ENCODE measurements at places on chromosomes 11 and 22.

DNA sequence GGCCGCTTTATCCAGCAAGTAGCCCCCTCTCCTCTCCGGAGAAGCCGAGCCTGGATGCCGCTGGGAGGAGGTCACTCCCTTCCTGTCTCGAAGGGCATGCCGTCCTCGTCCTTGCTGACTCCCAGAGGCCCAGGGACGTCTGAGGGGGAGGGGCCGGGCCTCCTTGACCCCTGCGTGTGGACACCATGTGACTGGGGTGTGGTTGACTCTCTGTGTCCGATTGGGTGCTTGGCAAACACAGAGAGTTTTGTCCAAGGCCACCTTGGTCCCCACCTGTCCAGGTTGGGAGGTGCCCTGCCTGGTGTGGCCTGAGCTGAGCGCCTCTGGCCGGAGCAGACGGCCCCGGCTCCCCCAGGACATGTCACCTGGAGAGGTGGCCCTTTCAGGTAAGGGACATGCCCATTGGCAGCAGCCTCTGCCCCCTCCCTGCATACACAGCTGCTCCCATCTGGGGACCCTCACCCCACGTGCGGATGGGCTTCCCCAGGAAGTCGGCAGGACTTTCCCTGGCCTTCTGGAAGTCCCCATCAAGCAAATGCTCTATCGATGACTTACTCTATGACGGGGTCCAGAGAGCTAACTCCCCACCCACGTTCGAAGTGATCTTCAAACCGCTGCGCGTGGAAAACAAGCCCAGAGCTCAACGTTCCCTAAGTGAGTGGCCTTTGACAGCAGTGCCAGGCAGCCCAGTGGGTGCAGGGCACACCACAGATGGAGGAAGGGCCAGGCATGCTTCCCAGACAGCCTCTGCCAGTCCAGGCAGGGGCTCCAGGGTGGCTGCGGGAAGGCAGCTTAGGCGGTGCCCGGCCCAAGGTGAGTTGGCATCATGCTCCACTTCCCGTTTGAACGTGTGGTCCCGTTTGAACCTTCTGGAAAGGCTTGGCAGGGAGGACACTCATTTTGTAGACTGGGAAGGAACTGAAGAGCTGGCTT, at the start of gene SMIM38:
SMIM38 (plus strand) TSS at position 634 of the 933 bp plus-strand sequence. CDS start 1,912 bp downstream, outside the sequence.
- DNase-seq, result no peak

DNA sequence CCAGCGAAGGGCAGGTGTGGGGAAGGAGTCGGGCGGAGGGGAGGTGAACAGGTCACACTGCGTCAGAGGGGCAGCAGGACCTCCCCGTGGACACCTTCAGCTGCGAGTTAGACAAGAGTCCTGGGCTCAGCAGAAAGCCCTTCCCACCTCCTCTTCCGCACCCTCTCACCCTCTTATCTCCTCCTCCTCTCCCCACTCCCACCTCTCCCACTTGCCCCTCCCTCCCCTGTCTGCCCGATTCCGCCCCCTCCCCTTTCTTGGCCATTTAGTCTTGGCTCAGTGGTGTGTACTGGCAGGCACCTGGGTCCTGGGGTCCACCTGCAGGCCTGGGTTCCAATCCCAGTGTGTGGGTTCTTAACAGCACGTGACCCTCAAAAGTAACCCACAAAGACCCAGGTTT, 37.2 kb downstream of the CYTH4 start:
- DNase-seq, result no peak

- no peak for DNase-seq
Observed at GRCh38 chr11:125071435-125071834, 8.3 kb downstream of the SLC37A2 start.

DNA sequence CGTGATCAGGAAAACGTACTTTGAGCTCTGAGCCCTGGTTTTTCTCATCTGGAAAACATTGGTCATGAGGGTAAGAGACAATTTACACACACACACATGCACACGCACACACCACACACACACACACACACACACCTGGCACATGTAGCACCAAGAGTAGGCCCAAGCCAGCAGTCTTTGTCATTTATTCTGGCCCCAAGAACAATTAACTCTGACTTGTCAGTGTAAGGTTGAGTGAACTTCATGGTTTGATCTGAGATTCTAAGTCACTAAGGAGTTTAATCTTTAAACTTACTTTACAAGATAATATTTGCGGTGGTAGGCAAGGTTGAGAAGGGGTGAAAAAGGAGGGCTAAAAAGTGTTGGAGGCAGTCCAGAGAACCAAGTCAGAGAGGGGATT, 44.1 kb downstream of the MMP20 start:
- no peak for DNase-seq

- DNase-seq, result no peak
Observed at GRCh38 chr11:76768909-76769560, 14.1 kb upstream of the TSKU start.

GRCh38 chr11:70611821-70612220, 213.5 kb downstream of the CTTN start:
- no peak for DNase-seq

DNA sequence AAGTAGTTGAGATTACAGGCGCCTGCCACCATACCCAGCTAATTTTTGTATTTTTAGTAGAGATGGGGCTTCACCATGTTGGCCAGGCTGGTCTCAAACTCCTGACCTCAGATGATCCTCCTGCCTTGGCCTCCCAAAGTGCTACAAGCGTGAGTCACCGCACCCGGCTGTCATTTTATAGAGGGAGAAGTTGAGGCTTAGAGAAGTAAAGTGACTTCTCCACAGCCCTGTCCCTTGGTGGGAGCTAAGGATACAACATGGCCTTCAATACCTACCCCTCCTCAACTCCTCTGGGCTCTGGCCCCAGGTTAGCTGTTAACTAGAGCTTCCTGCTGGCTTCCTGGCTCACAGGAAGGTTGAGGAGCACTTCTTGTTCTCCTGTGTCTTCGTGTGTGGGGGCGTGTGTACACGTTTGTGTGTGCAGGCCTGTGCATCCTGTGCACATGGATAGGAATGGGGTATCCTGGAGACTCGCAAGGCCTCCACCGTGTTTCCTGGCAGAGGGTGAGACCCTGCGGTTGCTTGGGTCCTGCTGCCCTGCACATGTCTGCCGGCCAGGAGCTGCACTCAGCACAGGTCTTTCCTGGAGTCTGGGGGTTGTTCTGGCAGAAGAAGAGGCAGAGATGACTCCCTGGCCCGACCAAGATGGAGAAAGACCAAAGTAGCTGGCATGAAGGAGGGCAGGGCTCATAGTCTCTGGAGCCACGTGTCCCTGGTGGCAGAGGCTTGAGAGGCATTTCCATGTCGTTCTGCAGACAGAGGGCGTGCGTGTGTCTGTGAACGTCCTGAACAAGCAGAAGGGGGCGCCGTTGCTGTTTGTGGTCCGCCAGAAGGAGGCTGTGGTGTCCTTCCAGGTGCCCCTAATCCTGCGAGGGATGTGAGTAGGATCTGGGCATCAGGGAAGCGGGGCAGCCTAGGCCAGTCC, 2.4 kb downstream of the SIDT2 start:
- no peak for DNase-seq

DNA sequence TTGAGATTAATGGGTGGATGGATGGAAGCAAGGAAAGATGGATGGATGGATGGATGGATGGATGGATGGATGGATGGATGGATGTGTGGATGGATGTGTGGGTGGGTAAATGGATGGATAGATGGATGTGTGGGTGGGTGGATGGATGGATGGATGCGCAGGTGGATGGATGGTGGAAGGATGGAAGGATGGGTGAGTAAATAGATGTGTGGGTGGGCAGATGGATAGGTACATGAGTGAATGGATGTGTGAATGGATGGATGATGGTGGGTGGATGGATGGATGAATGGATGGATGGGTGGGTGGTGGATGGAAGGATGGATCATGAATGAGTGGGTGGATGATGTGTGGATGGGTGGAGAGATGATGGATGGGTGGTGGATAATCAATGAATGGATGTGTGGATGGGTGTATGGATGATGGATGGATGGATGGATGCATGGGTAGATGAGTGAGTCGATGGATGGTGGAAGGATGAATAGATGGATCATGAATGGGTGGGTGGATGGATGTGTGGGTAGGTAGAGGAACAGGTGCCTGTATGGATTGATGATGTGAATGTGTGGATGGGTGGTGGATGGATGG, 375.2 kb downstream of the BRD1 start:
- no peak for DNase-seq

GRCh38 chr11:9765320-9766101, 101.6 kb downstream of the SWAP70 start:
- no peak for DNase-seq

GRCh38 chr11:103807806-103808205, 228.6 kb upstream of the DDI1 start:
- no peak for DNase-seq

GRCh38 chr22:38572065-38572464, 2.1 kb upstream of the DMC1 start:
- no peak for DNase-seq

DNA sequence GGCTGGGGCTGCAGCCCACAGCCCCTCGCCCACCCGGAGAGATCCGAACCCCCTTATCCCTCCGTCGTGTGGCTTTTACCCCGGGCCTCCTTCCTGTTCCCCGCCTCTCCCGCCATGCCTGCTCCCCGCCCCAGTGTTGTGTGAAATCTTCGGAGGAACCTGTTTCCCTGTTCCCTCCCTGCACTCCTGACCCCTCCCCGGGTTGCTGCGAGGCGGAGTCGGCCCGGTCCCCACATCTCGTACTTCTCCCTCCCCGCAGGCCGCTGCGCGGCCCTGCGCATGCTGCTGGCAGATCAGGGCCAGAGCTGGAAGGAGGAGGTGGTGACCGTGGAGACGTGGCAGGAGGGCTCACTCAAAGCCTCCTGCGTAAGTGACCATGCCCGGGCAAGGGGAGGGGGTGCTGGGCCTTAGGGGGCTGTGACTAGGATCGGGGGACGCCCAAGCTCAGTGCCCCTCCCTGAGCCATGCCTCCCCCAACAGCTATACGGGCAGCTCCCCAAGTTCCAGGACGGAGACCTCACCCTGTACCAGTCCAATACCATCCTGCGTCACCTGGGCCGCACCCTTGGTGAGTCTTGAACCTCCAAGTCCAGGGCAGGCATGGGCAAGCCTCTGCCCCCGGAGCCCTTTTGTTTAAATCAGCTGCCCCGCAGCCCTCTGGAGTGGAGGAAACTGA, 731 bp downstream of the GSTP1 start:
- DNase-seq, result no peak

DNA sequence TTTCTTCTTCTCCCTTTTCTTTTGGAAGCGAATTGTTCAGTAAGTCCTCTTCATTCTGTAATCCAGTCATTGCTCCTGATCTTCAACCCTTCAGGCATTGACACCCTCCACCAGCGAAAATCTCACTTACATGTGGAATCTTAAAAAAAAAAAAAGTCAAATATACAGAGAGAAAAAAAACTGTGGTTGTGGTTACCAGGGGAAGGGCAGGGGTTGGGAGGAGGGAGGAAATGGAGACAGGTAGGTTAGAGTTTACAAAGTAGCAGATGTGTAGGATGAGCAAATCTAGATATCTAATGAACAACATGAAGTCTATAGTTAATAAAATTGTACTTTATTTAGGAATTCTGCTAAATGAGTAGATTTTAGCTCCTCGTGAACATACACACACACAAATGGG, 17.7 kb upstream of the TMEM123 start:
- DNase-seq, result no peak

DNA sequence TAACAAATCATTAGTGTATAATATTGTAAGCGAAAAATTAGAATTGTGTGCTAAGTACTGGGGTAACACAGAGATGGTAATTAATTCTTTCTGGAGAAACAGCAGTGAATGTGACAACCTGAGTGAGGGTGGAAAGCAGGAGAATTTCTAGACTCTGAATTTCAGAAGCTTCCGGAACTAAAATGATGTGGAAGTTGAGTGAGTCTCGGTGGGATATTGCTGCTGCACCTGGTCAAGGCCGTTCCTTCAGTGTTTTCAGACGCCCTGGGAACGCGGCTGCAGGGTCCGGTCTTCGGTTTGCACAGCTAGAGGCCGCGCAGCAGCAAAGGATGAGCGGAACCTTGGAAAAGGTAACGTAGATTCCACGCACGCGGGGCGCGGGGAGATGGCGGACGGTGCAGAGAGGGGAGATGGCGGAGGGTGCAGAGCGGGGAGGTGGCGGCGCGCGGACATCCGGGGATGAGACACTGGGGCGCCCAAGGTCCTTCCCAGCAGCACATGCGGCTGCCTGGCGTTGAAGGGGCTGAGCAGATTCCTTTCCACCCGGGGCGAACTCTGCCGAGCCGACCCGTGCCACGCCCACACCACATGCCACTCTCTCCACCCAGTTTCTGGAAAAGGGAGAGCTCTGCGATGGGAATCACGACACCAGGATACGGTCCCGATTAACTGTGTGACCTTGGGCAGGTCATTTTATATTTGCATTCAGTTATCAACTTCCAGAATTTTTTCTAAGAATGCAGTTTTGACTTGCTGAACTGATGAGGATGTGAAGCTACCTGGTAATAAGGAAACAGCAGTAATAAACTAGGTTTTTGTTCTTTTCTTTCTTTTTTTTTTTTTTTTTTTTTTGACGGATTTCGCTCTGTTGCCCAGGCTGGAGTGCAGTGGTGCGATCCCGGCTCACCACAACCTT, at the start of gene MRPL48:
MRPL48 (plus strand) TSS at position 232 of the 916 bp plus-strand sequence; CDS start at position 330, 98 bp downstream.
- peak; percentile 88 for DNase-seq

GRCh38 chr22:20142711-20143621, 7.9 kb downstream of the CCDC188 start:
- no peak for DNase-seq

DNA sequence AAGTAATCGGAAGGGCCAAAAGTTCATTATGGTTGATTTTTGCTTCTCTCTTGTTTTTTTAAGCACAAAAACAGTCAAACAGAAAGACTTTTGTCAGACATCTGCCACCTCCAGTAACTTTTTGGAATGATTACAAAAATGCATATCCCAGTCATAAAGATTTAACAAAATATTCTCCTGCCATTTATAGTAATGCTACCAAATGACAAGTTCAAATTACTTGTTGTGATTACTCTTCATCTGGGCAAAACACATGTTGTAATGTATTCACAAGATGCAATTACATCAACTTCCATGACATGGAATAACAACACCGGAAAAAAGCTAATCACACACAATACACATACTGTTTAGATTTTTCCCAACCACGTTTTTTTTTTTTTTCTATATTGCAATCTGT, 1017.5 kb upstream of the TENM4 start:
- DNase-seq, result no peak

DNA sequence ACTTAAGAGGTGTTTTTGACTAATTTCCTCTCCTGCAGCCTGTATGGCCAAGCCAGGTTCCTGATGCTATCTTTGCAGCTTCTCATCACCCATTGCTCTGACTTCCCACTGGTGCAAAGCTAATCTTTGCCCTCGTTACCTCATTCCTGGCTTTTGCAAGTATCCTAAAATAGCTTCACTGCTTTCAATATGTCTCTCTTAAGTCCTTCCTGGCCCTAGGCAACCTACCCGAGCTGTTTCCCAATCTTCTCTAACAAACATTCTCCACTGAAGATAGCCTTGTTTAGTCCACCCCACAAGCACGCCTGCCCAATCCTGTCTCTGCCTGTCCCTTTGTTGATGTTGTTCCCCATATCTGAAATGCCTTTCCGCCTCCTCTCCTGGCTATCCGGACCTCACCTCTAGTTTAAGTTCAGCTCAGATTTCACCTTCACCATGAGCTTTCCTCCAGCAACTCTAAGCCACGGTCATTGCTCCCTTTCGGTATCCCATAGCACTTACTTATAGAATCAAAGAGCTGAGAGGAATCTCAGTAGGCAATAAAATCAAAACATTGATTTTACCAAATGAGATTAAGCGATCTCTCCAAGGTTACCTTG, 30.1 kb upstream of the CECR2 start:
- DNase-seq, result no peak

- no peak for DNase-seq
Observed at GRCh38 chr22:44211256-44211945, 30.7 kb downstream of the PARVG start.

- DNase-seq, result no peak
Observed at GRCh38 chr11:28819741-28820140, 711.6 kb downstream of the METTL15 start.

- no peak for DNase-seq
Observed at GRCh38 chr11:68928136-68928880, 24.6 kb downstream of the IGHMBP2 start.

- DNase-seq, result peak; percentile 46
Observed at GRCh38 chr11:47991266-47991830, 11.0 kb downstream of the PTPRJ start.

All from NCI-H1048 (cell line).